ENCODE measurements at places on chromosomes 11 and 22. TPM values are rescaled to one million over a fixed set of nuclear protein-coding genes. Genes with fewer than 3 reads are reported as not detected.

GRCh38 chr22:46604306-46604690 is 15.9 kb upstream of the GRAMD4 start:
- no peak for DNase-seq

Gene MYRF
- total RNA-seq, result 47.5 TPM

DNA sequence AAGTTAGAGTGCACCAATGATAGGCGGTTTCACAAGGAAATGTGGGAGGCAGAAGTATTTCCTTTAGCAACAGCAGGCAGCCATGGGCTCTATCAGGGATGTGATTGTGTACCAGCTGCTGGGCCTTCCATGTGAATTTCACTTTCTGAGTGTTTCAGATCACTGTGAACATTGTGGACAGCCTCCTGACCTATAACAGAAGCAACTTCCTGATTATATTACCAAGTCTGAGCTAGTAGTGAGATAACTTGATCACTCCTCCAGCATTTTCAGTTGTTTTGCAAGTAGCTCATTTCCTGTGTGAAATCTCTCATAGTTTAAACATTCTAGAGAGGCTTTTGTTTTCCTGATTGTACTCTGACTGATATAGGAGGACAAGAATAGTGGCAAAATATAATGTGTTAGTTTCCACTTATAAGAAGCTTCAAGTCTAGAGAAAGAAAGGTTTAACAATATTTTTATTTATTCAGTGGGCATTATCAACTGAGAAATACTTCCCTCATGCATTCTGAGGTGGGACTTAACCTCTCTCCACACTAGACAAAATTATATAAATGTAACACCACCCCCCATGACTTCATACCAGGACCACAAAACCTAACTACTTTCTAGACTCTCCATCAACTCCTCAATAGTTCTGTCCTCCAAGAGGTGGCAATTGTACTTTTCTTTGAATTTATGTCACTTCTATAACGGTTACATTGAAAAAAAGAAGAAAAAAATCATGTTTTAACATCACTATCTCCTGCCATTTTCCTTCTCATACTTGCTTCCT is 184.2 kb upstream of the LUZP2 start:
- no peak for DNase-seq

DNA sequence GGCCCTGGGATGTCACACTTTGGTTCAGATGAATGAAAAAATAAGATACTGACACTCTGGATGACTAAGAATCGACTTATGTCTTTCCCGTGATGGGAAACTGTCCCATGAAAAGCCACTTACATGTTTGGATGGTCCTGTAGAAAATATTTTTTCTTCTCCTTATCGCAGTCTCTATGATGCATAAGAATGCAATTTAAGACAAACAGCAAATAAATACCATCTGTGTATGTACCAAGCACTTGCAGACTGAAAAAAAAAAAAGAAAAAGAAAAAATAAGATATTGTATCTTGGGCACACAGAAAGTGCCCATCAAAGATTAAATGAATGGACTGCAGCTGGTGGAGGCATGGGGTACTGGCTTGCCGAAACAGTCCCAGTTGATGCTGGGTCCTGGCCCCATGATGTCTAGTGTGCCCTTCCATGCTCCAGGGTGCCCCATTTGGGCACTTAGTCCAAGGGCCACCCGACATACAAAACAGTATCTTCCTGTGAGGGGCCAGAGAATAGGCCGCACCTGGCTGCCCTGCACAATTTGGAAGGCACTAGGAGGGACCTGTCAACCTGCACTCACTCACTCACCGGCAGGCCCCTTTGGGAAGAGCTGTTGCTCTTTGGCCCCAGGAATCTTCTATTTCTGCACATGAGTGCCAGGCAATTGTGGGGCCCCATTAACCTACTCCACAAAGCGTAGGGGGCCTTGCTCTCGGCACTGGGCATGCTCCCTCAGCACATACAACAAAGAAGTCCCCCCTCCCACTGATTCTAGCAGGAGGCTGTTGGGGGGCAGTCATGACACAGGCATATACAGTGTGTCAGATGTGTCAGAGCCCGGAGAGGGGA is 2.5 kb upstream of the ZBED4 start:
- DNase-seq, result no peak

DNA sequence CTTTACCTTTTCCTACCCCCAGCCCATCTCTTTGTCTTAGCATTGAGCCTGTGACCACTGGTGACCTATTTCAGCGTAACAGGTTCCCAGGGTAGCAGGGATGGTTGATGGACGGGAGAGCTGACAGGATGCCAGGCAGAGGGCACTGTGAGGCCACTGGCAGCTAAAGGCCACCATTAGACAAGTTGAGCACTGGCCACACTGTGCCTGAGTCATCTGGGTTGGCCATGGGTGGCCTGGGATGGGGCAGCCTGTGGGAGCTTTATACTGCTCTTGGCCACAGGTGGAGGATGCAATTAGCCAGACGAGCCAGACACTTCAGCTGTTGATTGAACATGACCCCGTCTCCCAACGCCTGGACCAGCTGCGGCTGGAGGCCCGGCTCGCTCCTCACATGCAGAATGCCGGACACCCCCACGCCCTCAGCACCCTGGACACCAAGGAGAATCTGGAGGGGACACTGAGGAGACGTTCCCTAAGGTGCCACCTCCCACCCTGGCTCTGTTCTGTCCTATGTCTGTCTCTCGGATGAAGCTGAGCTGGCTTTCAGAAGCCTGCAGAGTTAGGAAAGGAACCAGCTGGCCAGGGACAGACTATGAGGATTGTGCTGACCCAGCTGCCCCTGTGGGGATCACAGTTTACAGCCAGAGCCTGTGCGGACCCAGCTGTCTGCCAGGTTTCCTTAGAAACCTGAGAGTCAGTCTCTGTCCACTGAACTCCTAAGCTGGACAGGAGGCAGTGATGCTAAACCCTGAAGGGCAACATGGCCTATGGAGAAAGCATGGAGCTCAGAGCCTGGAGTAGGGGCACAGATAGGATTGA is 29.8 kb downstream of the PIK3IP1 start:
- no peak for DNase-seq

Gene BTG4
- total RNA-seq, result not detected

DNA sequence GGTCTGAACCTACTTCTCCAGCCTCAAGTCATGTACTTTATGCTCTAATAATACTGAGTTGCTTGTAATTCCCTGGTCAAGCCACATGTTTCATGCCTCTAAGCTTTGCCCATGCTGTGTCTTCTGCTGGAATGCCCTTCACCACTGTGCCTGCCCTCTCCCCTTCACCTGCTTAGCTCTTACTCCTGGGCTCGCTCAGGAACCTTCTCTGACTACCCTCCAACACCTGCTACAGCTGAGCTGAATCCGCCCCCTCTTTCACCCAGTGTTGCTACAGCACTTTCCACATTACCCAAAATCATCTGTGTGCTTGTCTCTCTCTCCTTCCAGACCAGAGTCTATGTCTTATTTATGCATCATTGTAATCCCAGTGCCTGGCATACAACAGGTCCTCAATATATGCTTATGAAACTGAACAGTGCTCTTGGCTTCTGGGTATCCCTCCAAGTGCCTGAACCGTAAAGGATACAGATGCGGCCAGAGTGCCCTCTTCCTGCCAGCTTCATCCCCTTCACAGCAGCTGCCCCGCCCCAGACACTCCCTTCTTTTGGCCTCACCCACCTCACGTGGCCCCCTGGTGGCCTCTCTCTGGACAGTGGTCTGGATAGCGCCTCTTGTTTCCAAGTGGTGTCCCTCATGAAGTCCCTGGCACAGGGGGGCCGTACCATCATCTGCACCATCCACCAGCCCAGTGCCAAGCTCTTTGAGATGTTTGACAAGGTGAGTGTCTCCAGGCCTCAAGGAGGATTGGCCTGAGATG is 7.1 kb downstream of the ABCG4 start:
- DNase-seq, result no peak

Gene SHANK2
- total RNA-seq, result 94.9 TPM

DNA sequence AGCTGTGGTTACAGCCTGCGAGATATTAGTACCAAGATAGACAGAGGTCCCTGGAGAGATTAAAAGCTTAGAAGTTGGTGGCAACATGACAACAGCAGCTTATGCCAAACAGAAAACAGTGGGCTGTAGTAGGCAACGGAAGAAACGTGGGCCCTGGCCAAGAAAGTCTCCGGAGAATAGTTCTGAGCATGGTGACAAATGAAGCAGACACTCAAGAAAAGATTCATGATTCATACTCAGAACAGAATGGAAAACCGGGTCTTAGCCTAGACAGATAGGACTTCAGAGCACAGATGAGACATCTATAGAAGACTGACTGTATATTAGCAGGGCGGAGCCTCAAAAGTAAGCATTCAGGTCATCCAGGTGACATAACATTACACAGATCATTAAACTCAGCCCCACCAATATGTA is 727.4 kb downstream of the ETS1 start:
- no peak for DNase-seq

DNA sequence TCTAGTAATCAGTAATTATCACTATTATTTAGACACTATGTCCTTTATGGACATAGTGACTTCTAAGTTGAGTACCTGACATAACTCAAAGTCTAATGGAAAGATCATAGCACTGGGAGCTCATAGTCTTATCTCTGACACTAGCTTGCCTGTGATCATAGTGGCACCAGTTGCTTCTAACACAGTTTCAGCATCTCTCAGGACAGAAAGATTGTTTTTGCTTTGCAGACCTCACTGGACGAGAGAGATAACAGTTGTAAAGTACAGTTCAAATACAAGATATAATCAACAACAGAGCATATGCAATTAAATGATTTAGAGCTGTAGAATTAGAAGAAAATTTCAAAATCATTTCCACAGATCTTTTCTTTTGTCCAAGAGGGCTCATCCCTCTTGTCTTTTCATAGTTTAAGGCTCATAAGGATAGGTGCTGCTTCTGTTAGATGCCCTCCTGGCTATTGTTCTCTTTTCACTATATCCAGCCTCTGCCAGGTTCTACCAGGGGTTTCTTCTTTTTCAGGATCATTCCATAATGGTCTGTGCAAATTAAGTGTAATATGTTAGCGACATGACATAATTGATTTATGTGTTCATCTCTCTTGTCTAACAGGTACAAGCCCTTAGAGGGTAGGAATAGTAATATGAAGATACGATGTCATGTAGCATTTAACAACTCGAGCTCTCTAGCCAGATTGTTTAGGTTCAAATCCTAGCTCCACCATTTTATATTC is 1175.4 kb upstream of the TENM4 start:
- no peak for DNase-seq

GRCh38 chr11:109012991-109013390 is 348.1 kb downstream of the DDX10 start:
- DNase-seq, result no peak

Gene PRSS23
- total RNA-seq, result 20.0 TPM

Gene OR2AG2
- 0.26 TPM for total RNA-seq

GRCh38 chr22:19929586-19930550 is 11.7 kb upstream of the COMT start:
- no peak for DNase-seq

DNA sequence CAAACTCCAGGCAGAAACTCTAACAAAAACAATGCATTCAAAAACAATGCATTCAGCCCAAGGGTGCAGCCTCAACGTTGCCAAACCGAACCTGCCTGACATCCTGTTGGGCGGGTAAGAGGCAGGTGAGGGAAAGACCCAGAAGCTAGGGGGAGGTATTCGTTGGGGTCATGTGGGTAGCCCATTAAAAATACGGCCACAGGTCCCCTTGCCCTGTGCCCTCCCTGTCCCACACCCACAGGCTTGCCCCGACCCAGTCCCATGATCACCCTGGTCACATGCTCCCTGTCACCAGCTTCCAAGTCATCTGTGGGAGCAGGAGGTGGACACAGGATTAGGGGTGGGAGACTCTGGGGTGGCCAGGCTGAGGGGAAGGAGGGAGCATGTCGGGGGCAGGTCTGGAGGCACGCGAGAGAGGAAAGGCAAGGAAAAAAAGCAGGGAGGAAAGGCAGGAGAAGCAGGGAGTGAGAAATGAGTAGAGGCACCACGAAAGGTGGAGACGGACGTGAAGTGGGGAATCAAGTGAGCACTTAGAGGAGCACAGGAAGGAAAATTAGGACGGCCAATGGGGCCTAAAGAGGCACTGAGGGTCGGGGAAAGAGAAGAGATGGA is 683 bp downstream of the PLA2G6 start:
- peak; percentile 52 for DNase-seq

DNA sequence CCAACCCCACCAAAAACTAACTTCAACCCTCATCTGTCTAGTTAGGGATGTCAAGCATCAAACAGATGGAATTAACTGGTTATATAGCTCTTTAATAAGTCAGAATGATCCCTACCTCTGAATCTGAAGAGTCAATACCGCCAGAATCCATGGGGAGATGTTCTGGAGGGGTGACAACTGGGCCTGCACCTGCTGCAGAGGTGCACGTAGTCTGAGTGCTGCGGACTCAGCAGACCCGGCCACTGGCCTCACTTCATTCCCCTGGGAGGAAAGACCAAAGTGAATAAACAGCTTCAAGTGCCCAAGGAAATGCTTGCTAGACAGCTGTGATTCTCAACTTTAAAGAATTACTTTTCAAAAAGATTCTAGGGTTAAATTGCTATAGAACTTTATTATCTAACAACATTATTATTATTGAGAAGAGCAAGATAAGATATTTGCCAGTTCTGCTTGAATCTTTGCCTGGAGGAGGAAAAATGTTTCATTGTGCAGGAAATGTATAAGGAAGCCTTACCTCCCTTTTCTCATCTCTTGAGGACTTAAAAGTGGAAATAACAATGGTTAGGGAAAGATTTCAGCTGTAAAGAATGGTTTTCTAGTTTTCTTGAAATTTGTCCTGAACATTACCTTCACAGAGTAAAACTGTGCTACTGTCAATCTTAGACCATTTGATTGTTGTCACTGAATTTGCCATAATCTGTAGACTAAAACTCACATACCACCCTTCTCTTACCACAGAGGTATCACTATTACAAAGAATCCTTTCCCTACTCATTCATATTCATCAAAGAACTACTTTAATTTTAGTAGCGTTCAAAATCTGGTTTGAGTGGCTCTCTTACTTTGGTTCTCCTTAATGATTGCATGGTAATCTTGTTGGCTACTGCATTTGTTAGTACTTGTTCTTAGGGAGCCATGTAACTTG is 4.2 kb downstream of the XBP1 start:
- no peak for DNase-seq

- DNase-seq, result no peak
Observed at GRCh38 chr22:39306456-39307361, 12.7 kb downstream of the RPL3 start.

GRCh38 chr11:46339816-46340215 is 7.4 kb upstream of the DGKZ start:
- no peak for DNase-seq

Gene CALCA
- not detected for total RNA-seq

Gene OR5M3
- total RNA-seq, result not detected

DNA sequence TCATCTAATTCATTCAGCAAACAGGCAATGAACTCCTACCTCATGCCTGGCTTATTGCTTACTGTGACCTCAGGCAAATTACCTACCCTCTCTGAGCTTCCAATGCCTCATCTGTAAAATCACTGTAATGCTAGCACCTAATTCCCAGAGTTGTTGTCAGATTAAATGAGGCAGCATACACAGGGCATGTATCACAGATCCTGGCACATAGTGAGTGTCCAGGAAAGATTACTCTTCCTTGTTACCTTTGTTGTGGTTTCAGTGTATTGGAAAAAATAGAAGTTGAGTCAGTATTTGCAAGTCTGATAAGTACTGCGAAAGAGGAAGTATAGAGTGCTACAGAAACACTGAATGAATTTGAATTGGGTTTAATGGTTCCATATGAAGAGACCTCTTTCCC is 26.4 kb upstream of the LRRC55 start:
- no peak for DNase-seq

Gene PCF11
- total RNA-seq, result 74.2 TPM

Gene YIF1A
- total RNA-seq, result 63.6 TPM

All from body of pancreas (tissue), 4 donors.